Lung (tissue), 17 donors: ENCODE measurements at places on chromosomes 1 and 21. TPM values are rescaled to one million over a fixed set of nuclear protein-coding genes. Genes with fewer than 3 reads are reported as not detected.

DNA sequence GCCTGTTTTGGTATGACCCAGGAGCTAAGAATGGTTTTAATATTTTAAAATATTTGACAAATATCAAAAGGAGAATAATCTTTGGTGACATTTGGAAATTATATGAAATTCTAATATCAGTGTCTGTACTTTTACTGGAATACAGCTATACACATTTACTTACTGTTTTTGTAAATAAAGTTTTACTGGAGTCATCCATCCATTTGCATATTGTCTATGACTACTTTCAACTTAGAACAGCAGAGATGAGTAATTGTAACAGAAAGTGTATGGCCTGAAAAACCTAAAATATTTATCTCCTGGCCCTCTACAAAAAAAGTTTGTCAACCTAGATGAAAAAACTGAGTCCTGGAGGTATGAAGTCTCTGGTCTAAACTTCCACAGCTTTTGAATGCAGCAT lies 5.8 kb upstream of the MAP3K7CL start:
- DNase-seq: no peak

DNA sequence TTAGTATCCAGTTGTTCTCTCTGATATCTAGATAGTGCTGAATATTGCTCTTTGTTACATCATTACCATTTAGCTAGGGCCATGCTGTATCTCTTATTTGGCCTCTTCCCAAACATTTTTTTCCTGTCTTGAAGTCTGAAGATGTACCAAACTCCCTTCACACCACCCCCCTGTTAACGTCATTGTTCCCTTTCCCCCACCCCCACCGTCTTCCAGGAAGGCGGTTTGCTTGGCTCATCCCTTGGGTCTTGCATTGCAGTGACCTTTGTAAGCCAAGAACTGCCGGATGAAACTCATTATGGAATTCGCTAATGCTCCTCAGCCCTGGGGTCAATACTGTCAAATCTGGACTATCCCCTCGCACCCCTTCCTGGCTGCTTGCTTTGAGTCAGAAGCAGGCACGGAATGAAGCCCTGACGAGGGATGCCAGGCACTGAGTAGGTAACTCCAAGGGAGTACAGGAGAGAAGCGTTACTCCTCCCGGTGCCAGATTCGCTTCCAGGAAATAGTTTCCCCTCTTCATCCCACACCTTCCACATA lies 283.1 kb downstream of the TM2D1 start:
- peak; percentile 43 for DNase-seq

GRCh38 chr1:151047925-151048644 lies 534 bp downstream of the C1orf56 start:
- DNase-seq: peak; percentile 77

DNA sequence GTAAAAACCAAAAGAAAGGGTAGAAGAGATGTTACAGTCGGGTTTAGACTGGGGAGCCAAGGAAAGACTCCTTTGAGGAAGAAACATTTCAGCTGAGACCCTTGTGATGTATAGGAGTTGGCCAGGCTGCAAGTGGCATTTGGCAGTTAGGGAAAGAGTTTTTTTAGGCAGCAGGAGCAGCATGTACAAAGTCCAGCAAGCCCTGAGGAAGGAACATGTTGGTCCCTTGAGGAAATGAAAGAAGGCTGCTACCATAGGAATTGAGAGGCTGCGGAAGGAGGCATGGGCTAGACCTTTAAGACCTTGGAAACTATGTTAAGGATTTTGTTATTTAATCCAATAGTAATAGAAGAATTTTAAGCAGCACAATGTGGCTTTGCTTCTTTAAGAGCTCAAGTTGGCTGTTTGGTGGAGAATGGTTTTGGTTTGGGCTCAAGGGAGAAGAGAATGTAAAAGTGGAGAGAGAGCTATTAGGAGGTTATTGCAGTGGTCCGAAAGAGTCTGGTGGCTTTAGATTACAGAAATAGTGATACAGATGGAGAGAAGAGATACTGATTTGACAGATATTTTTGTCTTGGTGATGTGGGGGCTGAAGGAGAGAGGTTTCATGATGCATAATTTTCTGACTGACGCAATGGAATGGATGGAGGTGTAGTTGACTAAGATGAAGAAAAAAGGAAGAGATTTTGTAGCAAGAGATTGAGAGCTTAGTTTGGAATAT lies 26.6 kb downstream of the SMAP2 start:
- no peak for DNase-seq

- DNase-seq: peak; percentile 60
Measured at GRCh38 chr1:60762176-60762575, 320.2 kb upstream of the NFIA start.

DNA sequence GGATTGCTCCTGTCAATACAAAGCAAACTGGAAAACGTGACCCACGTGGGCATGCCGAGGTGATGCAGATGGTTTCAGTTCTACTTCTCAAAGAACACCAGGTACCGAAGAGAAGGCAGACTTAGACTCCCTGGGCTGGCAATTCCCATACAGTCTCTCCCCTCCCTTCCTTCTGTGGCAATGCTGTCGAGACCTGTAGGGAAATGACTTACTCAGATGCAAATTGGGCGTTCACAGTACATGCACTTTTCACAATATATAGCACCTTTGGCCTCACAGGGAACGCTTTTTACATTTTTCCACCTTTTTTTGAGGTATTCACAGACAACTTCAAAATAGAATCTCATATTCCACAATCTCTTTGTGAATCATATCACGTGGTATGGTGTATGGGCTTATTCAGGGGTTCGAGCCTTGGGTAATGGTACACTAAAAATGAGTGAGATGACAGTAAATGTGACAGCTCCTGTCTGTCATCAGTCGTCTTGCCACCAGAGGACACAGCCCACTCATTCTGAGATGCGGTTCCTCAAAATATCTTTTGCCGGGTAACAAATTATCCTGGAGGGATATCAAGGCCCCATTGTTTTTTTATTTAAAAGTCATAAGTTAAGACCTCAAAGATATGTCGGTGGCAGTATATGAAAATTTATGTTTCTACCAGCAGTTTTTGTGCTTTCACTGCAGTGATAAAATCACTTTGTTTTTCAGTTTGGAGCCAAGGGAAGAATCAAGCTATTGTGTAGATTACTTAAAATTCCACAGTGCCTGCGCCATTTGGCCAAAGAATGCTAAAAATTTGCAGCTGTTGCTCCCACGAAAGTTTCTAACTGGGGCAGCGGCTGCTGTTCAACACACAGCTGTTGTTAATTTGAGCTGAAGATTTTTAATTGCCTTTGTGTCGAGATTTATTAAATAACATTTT lies 168.4 kb downstream of the ZZZ3 start:
- DNase-seq: peak; percentile 78

DNA sequence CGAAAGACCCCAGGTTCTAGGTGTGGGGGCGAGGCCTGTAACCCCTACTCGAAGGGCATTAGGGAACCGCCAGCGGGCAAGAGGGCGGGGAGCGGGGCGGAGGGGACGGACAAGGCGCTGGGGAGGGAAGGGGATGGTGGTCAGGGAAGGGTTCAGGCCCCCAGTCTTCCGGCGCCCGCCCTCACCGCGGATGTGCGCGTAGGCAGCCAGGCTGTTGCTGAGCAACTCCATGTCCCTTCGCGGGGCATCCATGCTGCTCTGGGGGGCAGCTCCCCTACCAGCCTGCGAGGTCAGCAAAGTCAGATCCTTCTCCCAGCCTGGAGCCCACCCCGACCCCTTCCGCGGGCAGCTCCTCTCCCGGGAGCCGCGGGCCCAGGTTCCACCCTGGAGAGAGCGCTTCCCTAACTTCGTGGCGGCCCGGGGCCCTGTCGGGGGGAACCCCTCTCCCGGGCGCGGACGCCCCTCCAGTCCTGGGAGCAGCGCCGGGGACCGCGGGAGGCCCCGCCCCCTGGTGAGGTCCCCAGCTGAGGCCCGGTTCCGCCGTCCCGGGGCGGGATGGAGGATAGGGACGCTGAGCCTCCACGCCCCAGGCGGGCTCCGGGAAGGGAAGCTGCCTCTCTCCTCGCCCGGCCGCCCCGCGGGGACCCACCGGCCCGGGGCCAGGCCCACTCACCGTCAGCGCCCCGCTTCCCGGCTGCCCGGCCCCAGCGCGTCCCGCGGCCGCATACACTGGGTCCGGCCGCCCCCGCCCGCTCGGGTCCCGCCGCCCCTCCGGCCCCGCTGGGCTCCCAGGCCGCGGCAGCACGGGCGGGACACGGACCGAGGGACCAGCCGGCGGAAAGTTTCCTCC lies 434 bp downstream of the EVA1B start:
- DNase-seq: peak; percentile 69

- DNase-seq: no peak
Measured at GRCh38 chr21:28445141-28445830, 547.4 kb downstream of the LTN1 start.

DNA sequence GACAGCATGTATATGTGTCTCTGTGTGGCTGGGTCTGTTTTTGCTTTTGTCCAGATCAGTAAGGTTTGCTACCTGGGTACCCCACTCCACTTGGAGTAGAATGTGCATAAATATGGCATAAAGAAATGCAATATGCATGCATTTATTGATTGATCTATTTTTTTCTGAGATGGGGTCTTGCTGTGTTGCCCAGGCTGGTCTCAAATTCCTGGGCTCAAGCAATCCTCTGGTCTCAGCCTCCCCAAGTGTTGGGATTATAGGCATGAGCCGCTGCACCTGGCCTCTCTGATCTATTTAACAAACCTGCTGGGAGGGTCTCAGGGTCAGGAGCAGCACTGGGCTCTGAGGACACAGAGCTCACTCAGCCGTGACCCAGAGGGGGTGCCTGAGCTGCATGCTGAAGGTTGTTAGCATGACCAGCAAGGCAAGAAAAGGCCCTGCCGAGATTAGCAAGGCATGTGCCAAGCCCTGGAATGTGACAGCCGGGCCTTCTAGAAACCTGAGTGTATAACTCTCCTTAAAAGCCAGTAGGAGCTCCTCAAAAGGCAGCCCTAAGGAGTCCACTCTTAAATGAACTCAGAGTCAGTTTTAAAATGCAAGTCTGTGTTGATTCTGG lies 22.5 kb downstream of the PCSK9 start:
- no peak for DNase-seq

- DNase-seq: no peak
Measured at GRCh38 chr1:151809290-151809984, 4.2 kb upstream of the LINGO4 start.

GRCh38 chr21:42437786-42438185 lies 34.1 kb downstream of the UBASH3A start:
- DNase-seq: peak; percentile 51

- no peak for DNase-seq
Measured at GRCh38 chr1:10990828-10991227, 21.6 kb upstream of the TARDBP start.

GRCh38 chr1:59185163-59185860 lies 111.6 kb upstream of the FGGY start:
- no peak for DNase-seq

GRCh38 chr1:158283965-158284364 lies 5.8 kb upstream of the CD1C start:
- no peak for DNase-seq

- DNase-seq: no peak
Measured at GRCh38 chr1:27868932-27869718, 3.2 kb upstream of the THEMIS2 start.

- DNase-seq: no peak
Measured at GRCh38 chr1:177219554-177220458, 49.0 kb downstream of the BRINP2 start.

DNA sequence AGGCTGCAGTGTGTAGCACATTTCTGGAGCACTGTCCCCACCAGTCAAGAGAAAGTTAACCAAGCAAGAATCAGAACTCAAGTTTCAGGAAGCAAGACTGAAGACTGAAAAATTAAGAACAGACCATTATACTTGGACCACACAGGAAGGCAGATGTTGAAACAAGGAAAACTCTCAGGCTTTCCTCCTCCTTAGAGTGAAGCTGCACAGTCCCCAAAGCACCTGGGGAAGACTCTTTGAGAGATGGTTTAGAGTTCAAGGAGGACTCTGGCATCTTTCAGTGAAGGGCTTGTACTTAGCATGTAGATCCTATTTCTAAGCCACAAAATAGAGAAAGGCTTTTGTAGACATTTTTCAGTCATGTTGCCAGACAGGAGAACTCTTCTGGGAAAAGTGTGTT lies 113.7 kb upstream of the KCTD3 start:
- DNase-seq: no peak

DNA sequence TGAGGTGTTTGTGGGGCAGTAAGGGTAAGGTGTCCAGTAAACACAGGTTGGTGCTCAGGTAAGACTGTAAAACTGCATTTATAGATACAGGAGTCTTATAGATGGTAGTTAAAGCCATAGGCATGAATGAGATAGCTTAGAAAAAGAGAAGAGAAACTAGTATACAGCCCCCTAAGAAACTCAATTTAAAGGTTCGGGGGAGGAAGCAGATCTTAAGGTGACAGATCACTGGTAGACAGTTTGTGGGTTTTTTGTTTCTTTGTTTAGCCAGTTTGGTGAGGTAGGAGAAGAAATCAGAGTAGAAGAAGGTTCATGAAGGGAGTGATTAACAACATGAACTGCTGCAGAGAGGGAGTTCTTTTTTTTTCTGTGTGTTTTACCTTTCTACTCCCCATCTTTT lies 6.1 kb upstream of the AGO3 start:
- no peak for DNase-seq

GRCh38 chr1:50343323-50343722 lies 79.9 kb downstream of the DMRTA2 start:
- no peak for DNase-seq

- DNase-seq: no peak
Measured at GRCh38 chr1:179197690-179198297, 31.7 kb downstream of the ABL2 start.

DNA sequence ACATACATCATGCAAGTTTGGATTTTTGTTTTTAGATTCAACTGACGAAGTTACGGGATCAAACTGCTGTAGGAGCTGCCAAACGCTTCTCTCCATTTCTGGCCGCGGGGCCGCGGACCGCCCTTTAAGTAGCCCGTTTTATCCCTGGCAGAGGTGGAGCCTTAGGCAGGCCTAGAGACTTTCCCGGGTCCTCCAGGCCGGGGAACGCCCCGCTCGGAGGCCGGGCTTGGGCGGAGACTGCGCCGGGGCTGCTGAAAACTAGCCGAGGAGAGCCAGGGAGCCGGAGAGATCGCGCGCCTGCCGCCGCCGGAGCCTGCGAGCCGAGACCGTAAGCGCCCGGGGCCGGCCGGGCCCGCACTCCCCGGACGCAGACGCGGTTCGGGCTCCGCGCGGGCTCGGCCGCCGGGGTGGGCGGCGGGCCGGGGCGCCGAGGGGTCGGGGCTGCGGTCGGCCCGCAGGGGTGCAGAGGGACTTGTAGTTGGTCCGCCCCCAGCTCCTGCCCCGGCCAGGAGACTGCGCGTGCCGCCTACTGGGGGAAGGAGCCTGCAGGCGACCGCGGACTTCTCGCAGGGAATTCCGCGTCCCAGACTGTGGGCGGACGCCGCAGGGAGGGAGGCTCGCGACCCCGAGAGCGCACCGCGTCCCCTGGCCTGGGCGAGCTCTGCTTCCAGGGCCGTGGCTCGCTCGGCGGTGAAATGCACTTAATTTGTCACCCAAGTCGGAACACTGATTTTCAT lies at the start of gene EPHX1:
EPHX1 (plus strand) TSS at position 283 of the 737 bp plus-strand sequence. CDS start 18,606 bp downstream, outside the sequence.
- DNase-seq: peak; percentile 93

The LAPTM5 gene
- polyA plus RNA-seq: 653 TPM

The KRTAP19-1 gene
- not detected for polyA plus RNA-seq

The FCRLA gene
- 1.2 TPM for polyA plus RNA-seq

The PLA2G2A gene
- polyA plus RNA-seq: 29.5 TPM

The MAP3K7CL gene
- 15.1 TPM for polyA plus RNA-seq

The CFAP107 gene
- 2.4 TPM for polyA plus RNA-seq

The HSD11B1 gene
- 11.3 TPM for polyA plus RNA-seq
